PC-3 (cell line): ENCODE measurements at places on chromosomes 5 and 9. TPM values are rescaled to one million over a fixed set of nuclear protein-coding genes. Genes with fewer than 3 reads are reported as not detected.

The ACSL6 gene
- 0.15 and 0.35 TPM in 2 replicates for total RNA-seq

The RAB3C gene
- total RNA-seq, result not detected in 2 replicates

The ORM2 gene
- total RNA-seq, result not detected in 2 replicates

The FOXD4L4 gene
- total RNA-seq, result not detected in 2 replicates

The PCDHGA9 gene
- total RNA-seq, result 1.9 and 2.9 TPM in 2 replicates

The PCDHGA2 gene
- total RNA-seq, result not detected in 2 replicates

The KCNV2 gene
- not detected in 2 replicates for total RNA-seq

DNA sequence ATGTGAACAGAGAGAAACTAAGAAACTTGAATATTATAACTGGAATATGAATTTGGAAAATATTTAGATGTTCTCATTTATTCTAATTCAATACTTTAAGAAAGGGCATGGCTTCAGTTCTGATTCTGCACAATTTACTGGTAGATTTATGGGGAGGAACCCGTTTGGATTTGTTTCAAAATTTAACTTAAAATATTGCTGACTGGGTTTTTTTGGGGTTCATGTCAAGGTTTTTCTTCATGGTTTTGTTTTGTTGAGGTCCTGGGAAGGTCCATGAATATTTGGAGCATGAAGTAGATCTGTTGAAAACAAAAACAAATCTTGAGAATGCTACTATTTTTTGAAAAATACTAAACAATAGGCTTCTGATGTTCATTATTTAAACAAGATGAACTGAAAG, 214.7 kb downstream of the PIK3R1 start:
- no peak for DNase-seq

DNA sequence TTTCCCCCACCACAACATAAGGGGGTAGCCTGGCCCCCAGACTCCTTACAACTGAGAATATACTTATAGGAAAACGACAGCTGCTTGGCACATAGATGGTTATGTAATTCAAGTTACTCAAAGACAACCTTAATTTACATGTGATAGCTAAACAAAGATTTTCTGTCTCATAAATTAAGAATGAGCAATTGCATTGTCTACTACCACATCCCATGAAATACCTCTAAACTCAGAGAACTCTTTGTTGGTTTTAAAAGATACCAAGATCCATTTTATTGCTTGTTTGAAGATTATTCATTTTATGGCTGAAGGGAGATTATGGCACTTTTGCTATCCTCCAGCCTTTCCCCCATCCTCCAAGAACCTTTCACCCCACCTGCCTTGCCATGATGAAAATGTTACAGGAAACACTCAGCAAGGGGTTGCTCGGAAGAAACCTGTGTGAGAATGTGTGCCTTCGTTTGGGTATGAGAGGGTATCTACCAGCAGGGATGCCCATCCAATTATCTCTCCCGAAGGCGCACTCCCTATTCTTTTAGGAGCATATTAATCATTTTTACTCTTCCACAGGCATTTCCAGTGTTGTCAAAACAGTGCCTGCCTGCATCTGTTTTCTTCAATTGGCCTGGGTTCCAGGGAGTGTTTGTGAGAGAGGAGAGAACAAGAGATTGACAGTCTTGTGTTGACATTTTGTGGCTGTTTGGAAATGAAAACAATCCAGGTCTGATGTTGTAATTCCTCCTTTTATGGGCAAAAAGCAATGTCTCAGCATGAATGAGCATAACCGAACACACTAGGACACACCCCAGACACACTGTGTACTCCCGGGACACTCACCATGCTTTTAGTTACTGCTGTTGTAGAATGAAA, 208.0 kb upstream of the ANKRD55 start:
- peak; percentile 47 for DNase-seq

GRCh38 chr9:72271613-72272478, 93.2 kb downstream of the ZFAND5 start:
- DNase-seq, result peak; percentile 72

DNA sequence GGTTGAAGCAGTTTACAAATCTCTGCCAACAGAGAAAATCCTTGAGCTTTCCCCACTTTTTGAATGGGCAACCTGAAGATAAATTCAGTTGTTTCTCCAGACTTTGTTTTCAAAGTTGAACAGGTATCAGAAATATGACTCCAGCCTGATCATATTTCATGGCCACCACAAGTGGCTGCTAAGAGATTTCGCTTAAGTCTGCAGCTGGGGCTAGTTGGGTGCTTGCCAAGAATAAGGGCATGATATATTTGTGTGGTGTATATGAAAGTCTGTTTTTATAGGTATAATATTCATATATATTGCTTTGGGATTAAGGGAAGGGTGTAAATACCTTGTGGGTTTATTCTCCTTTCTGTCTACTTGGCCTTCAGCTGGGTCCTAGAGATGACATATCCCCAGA, 168.4 kb upstream of the GDNF start:
- DNase-seq, result no peak

DNA sequence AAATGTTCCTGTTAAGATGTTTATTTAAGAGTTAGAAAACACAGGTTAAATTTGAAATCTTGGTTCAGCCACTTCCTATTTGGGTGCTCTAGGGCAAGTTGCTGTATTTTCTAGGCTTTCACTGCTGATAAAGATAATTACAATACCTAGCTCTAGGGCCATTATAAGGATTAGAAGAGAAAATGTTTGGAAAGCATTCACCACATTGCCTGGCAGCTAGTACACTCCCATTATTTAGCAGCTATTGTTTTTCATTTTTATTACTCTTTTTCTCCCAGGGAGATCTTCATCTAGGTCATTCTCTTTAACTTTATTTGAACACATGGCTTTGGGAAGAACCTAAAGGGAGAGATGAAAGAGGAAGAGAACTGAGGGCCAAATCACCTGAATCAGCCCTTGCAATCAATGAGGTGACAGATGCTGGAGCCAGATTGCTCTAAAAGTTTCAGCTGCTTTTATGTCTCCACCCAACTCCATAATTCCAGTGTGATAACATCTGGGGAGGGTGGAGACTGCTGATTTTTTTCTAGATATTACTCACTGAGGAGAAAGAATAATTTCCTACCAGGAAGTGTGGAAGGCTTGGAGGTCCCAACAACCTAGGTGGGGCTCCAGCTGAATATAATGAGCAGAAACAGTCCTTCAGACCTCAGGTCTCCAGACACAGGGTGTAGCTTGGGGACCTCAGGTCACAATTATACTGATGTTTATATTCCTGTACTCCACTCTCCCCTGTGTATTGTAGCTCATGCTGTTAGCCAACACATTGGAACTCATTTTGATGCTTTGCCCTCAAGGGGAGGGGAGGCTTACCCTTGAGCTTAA, 640.0 kb downstream of the RAB3C start:
- DNase-seq, result no peak

DNA sequence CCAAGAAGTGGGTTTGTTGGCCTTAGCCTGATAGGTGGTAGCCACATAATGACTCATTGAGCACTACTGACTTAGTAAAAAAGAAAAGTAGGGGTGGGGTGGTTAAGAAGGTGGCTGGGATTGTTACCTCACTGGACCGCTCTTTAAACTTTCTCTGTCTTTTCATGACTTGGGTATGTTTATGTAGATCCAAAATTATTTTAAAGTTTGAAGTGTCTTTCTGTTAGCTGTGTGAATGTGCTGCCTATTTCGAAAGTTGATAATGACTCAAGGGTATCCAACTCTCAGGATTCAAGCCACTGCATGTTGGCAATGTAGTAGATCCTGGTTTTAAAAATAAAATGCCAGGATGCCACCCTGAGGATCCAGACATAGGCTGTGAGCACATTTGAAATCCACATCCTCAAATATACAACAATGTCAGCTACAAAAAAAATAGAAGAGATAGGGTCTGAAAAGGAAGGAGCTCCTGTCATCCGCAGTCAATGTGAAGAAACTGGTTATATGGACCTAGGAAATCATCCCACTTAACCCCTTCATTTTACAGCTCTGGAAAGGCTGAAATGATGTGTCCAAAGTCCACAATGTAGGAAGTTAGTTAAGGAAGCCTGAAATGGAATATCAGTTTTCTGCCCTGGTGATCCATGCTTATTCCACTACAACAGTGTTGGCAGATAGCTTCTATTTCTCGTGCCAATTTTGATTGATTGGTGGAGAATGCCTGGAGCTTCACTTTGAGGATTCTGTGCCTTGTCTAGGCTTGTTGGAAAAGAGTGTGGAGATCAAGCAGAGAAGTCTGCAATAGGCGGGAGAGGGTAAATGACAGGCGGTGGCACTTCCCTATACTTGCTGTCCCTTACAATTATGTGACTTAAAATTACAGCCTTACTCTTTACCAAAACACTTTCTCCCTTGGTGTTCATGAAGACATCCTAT, 23.4 kb downstream of the ZNF462 start:
- no peak for DNase-seq

DNA sequence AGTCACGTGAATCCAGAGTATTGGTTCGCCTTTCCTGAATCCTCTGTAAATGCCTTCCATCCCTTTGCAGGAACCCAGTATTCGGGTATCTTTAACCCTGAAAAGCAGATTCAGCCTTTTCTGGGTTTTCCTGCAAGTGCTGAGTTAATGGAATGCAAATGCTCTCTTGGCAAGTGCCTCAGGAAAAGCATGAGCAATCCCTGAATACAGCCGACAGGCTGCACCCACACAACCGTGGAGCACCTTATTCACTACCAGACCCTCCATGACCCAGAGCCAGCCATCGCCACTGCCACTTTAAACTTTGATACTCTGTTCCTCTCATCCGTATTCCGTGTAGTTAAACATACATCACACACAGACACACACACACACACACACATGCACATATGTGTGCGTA, 54.4 kb downstream of the ZNF622 start:
- DNase-seq, result no peak

- no peak for DNase-seq
These were observed 328.8 kb upstream of the PIK3R1 start for GRCh38 chr5:67886761-67887160.

GRCh38 chr5:131384173-131384572, 120.3 kb downstream of the CDC42SE2 start:
- DNase-seq, result no peak

GRCh38 chr5:69285448-69286116, 47.0 kb downstream of the CCDC125 start:
- no peak for DNase-seq

GRCh38 chr9:129237164-129237611, 59.1 kb upstream of the IER5L start:
- DNase-seq, result peak; percentile 54

- DNase-seq, result peak; percentile 30
These were observed 158.1 kb downstream of the C9orf152 start for GRCh38 chr9:110049699-110050450.

DNA sequence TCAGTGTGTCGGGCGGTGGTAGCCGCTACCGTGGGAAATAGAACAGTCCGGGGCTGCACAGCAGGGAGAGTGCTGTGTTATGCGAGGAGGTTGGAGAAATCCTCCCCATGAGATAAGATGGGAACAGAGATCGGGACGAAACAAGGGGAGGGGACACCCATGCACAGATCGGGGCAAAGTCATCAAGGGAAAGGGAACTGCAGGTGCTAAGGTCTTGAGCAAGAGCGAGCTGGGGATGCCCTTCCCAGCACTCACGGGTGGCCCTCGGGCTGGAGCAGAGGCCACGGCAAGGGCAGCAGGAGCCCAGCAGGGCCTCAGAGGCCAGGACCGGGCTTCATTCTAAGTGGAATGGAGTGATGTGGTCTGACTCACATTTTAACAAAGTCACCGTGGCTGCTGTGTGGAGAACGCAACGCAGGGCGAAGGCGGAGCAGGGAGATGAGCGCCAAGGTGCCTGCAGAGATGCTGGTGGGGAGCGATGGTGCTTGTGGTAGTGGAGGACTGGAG, 7.7 kb downstream of the IL13 start:
- no peak for DNase-seq

- peak; percentile 50 for DNase-seq
These were observed 152.0 kb downstream of the MYO10 start for GRCh38 chr5:16784088-16784487.

- no peak for DNase-seq
These were observed 147.9 kb downstream of the C5orf15 start for GRCh38 chr5:133820507-133820906.

DNA sequence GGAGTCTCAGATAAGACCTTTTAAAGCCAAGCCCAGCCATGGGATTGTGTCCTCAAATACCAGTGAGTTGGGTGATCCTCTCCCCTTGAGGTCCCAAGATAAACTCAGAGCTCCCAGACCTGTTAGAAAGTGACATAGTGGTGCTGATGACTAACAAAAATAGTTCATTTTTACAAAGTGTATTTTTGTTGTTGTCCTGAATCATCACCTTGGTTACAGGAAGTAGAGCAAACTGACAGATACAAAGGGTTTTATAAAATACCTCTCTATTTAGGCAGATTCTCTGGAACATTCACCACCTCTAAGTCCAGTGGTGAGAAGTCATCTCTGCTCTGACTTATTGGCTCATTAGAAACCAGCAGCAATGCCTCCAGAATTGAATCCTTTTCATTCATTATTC, 259.3 kb downstream of the CEMIP2 start:
- DNase-seq, result peak; percentile 50
